ENCODE measurements at places on chromosomes 3 and 15.

GRCh38 chr15:66877477-66878271 is 175.6 kb downstream of the SMAD6 start:
- no peak for DNase-seq

DNA sequence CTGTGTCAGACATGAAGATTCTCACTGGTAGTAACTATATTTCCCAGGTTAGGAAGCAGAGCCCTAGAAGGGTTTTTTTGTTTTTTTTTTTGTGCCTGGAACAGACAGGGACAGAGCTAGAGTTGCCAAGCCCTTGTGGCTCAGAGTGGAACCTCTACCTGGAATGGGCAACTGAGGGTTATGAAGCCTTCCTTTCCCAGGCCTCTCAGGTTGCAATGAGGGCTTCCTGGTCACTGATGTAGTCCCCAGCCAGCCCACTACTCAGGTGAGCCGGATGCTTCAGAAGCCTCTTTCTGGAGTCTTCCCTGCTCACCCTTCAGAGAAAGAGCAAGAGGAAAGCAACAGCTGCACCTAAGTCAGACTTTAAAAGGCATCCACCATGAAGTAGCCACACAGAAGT is 48.8 kb upstream of the MANF start:
- no peak for DNase-seq

- no peak for DNase-seq
Measured at GRCh38 chr3:2246873-2247648, 148.4 kb downstream of the CNTN4 start.

DNA sequence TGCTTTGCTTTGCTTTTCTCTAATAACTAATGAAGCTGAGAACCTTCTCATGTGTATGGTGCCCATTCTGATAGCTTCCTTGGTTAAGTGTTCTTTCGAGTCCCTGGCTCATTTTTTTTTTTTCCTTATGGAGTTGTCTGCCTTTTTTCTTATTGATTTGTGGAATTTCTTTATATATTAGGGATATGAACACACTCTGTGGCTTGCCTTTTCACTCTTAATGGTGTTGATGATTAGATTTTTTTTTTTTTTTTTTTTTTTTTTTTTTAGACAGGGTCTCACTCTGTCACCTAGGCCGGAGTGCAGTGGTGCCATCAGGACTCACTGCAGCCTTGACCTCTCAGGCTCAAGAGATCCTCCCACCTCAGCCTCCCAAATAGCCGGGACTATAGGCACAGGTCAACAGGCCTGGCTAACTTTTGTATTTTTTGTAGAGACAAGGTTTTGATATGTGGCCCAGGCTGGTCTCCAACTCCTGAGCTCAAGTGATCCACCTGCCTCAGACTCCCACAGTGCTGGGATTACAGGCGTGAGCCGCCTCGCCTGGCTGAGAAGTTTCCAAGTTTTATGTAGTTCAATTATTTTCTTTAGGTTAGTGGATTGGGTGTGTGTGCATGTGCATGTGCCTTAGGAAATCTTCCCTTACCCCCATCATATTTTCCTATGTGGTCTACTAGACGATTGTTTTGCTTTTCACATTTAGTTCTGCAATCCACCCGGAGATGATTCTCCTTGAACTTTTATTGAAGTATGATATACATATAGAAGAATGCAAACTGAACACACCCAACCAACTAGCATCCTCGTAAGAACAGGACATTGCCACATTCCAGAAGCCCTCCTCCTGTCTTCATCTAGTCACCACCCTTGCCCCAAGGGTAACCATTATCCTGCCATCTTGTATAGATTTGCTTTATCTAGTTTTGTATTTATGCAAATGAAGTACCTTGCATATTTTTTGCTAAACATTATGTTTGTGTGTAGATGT is 1.7 kb upstream of the SNRPA1 start:
- no peak for DNase-seq

GRCh38 chr15:81118361-81118760 is 15.7 kb upstream of the CFAP161 start:
- no peak for DNase-seq
